A549 treated with Mapracorat at 1 μM for 4 hours (cell line): ENCODE measurements at places on chromosomes 12 and 14. TPM values are rescaled to one million over a fixed set of nuclear protein-coding genes. Genes with fewer than 3 reads are reported as not detected.

PPM1H gene
- 6.1 to 7.5 TPM (median 7.2 TPM) in 5 replicates for total RNA-seq

SRSF9 gene
- 185 to 229 TPM (median 212 TPM) in 5 replicates for total RNA-seq

SOCS4 gene
- 7.7 to 10.5 TPM (median 8.8 TPM) in 5 replicates for total RNA-seq

KRT74 gene
- total RNA-seq, result not detected in 5 replicates

OTOGL gene
- not detected in 5 replicates for total RNA-seq

DAO gene
- not detected in 5 replicates for total RNA-seq
